ELR (cell line): ENCODE measurements at places on chromosomes 12 and 14.

DNA sequence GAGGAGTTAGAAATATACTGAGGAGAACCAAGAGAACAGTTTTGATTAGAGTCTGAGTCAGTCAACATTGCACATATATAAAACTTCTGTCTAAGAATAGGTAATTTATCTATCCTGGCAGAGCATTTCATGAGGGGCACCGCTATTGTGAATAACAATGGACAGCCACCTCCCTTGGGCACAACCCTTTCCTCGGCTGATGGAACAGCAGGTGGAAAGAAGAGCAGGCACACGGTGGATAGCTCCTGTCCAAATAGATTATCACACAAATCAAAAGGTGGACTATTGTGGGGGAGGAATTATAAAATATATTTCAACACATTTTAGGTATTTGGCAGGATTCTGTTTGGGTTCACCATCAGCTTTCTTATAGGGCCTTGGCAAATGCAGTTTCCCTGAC, 84.0 kb upstream of the PTPRB start:
- DNase-seq = no peak

- DNase-seq = no peak
Measured at GRCh38 chr12:97500537-97500936, 37.9 kb downstream of the RMST start.

DNA sequence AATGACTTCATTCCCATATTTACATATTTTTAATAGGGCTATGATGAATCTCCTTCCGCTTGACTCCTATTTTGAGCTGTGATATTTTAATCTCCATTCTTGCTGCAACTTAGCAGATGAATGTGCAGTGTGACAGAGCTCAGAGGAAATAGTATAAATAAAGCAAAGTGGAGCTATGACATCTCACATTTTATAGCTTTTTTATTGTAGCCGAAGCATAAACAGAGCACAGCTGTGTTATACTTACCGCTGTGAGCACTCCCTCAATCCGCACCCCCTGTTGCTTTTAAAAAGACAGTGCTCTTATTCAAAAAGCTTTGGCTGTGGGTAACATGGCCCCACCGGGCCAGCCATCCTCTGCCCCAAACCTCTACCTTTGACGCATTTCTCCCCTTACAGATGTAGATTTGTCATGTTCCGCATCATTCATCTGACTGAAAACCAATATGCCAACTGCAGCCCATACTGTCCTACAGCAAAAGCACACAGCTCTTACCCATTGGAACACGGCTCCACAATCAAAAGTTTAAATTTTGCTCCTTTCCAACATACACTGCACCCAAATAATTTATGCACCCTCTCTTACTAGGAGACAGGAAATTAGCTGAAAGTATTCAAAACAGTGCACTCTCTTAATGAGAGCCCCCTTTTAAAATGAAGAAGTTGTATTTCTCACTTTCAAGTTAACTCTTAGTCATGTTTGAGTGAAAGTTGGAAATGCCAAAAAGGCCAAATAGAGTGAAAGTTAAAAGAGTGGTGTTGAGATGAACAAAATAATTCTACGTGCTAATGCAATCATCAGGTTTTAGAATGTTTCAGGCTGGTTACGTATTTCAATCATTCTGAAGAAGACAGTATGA, 429.3 kb upstream of the SOX5 start:
- peak; percentile 73 for DNase-seq

DNA sequence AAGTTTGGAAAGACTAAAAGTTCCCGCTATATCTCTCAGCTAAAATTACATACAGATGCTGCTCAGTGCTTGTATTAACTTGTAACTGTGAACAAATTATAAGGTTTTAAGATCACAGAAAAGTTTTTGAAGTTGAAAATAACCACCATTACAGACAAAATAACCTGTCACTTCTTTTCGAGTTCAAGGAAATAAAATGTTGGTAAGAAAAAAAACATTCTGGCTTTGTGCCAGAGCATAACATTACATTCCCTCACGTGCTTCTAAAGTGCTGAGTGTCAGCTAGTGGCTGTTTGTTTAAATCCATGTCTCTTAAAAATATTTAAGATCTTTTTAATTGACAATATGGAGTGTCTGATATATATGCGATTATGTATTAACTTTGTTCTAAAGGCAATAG, 27.2 kb upstream of the ADAMTS20 start:
- DNase-seq = peak; percentile 5

DNA sequence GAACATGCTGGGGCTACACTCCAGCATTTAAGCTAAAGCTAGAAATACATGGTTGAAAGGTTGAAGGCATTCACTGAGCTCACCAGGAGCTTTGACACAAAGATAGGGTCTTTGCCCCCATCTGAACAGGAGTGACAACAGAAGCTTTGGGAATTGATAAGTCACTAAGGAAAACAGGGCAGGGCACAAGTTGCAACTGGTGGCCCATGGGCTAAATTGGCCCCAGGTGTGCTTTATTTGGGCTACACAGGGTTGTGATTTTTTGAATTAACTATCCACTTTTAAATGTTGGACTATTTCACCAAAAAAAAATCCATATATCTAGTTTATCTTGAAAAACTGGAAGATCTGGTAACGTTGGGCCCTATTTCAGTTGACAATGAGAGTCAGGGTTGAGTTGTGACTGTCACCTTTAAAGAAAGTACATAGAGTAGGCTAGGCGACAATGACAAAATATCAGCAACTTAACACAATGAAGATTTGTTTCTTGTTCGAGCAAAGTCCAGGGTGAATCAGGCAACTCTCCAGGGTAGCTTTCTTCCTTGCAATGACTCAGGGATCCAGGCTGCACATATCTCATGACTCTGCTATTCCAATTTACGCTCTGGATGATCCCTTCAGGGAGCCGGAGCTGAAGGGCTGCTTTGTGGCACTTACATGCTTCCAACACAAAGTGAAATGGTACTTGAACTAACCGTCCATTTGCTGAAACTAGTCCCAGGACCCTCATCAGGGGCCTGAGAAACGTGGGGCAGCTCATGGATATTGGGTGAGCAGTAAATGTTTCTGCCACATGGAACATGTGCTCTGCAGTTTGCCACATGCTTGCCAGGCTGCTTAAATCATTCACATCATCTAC, 13.3 kb upstream of the EIF4B start:
- DNase-seq = peak; percentile 81

DNA sequence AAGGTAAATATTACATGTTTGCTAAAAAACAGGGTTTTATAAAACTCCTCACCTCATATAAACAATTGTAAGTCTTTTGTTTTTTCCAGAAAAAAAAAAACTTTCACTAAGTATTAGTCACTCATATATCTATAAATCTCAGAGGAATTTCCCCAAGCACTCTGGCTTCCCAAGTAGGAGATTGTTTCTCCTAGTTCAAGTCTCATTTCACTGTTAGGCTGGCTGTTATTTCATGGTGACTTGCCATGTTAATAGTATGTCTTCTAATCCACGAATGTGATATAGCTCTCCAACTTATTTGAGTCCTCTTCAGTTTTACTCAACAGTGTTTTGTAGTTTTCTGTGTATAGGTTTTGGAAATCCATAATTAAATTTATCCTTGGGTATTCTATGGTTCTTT, 61.6 kb downstream of the CAPZA3 start:
- peak; percentile 59 for DNase-seq

- DNase-seq = no peak
Measured at GRCh38 chr14:89093083-89093730, 268.8 kb downstream of the TTC8 start.

GRCh38 chr12:49403971-49404450, 36.7 kb downstream of the SPATS2 start:
- DNase-seq = no peak

- DNase-seq = peak; percentile 70
Measured at GRCh38 chr12:80269803-80270552, 170.6 kb downstream of the OTOGL start.

DNA sequence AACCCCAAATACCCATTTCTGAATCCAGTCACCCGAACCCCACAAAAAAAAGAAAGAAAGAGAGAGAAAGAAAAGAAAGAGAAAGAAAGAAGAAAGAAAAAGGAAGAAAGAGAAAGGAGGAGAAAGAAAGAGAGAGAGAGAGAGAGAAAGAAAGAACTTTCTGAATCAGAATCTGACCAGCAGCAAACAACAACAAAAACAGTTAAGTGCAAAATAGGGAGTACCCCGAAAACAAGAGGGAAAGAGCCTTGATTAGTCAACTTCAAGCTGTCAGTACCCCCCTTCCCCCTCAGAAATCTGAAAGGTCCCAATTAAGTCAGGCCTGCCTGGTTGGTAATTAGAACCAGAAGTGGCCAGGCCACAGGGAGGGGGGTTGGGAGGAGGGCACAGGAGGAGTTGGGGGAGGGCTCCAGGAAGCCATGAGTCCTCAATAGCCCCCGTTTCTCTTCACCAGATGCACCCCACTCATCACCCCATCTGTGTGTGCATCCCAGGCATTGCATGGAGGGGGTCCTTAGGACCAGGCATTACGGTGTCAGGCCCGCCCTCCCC, 9.8 kb downstream of the RARG start:
- no peak for DNase-seq

GRCh38 chr14:73365727-73366126, 92.6 kb downstream of the NUMB start:
- no peak for DNase-seq

GRCh38 chr14:21543521-21543960, 17.4 kb upstream of the SALL2 start:
- no peak for DNase-seq

DNA sequence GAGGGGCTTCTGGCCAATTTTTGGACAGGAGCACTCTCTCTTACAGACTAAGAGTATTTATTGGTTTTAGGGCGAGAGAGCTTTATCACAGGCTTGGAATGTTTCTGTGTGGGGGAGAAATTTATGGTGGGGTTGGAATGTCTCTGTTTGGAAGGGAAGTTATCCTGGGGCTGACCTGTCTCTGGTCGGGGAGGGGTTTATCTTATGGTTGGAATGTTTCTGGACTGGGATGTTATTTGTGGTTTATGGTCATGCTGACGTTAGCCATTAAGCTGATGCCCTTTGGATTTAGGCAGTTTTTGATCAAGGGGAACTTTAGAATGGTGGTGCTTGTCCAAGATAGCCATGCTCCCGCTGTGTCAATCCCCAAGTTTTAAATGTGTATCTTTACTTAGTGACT, 614.8 kb downstream of the DIO2 start:
- peak; percentile 83 for DNase-seq

DNA sequence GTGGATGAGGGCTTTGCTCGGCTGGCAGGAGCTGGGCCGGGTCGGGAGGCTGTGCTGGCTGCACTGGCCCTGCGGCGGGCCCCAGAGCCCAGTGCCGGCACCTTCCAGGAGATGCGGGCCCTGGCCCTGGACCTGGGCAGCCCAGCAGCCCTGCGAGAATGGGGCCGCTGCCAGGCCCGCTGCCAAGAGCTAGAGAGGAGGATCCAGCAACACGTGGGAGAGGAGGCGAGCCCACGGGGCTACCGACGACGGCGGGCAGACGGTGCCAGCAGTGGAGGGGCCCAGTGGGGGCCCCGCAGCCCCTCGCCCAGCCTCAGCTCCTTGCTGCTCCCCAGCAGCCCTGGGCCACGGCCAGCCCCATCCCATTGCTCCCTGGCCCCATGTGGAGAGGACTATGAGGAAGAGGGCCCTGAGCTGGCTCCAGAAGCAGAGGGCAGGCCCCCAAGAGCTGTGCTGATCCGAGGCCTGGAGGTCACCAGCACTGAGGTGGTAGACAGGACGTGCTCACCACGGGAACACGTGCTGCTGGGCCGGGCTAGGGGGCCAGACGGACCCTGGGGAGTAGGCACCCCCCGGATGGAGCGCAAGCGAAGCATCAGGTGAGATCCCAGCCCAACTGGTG, 11.5 kb downstream of the ARHGEF40 start:
- no peak for DNase-seq

- DNase-seq = peak; percentile 47
Measured at GRCh38 chr14:61196792-61197191, 84.3 kb downstream of the TMEM30B start.

- no peak for DNase-seq
Measured at GRCh38 chr12:89880690-89881350, 172.2 kb upstream of the ATP2B1 start.

DNA sequence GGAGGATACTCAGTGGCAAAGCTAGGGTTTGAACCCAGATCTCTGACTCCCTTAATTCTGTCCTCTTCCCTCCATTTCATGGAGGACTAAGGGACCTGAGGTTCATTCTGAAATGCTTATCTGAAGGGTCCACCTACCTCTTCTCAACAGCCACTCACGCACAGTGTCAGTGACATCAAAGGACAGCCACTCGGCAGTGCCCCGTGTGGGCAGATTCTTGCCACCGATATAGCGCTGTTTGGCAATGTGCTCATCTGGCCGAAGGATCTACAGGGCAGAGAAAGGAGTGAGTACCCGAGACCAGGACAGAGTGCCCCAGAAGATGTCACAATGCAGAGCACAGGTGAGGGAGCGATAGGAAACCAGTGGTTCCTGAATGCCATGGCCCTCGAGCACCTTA, 10.8 kb downstream of the TGFB3 start:
- no peak for DNase-seq

- DNase-seq = no peak
Measured at GRCh38 chr14:20435582-20436362, at the start of gene KLHL33. TSS of gene KLHL33 (minus strand) at chr14:20436166. CDS start at chr14:20435811, 355 bp downstream.

DNA sequence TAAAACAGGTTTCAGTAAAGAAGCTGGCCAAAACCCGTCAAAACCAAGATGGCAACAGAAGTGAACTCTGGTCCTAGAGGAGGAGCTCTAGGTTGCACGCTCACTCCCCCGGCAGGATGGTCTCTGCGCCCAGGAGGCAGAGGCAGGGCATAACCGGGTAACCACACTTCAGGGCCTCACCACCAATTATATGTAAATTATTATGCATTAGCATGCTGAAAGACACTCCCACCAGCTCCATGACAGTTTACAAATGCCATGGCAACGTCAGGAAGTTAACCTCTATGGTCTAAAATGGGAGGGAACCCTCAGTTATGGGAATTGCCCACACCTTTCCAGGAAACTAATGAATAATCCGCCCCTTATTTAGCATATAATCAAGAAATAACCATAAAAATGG, 20.1 kb upstream of the SLC6A12 start:
- no peak for DNase-seq

DNA sequence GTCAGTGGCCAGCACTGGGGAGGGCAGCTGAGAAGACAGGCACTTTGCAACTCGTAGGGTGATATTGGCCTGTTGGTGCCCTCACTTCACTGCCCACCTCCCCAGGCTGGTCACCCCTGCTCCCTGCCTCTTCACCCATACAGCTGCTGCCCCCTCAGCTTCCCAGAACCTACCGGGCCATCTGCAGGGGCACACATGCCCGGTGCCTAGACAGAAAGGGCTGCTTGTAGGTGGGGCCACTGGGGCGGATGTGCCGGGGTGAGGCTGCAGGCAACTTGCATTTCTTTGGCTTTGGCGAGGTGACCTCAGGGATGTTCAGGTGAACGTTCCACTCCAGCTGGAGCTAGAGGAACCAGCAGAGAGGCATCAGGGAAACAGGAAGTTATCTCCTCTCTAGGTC, 17.2 kb downstream of the FAM186B start:
- no peak for DNase-seq

GRCh38 chr12:9064815-9065606, 50.7 kb downstream of the A2M start:
- peak; percentile 10 for DNase-seq

- no peak for DNase-seq
Measured at GRCh38 chr12:132525833-132526455, 36.0 kb downstream of the FBRSL1 start.

GRCh38 chr14:89406941-89407340, 10.1 kb downstream of the FOXN3 start:
- DNase-seq = no peak

- DNase-seq = no peak
Measured at GRCh38 chr14:33704481-33704880, 246.4 kb downstream of the EGLN3 start.

GRCh38 chr12:7042842-7043241, 17.7 kb upstream of the C1S start:
- peak; percentile 65 for DNase-seq

GRCh38 chr14:80587096-80587724, 354.3 kb downstream of the CEP128 start:
- peak; percentile 67 for DNase-seq

GRCh38 chr14:24102357-24103048, 8.4 kb downstream of the PCK2 start:
- DNase-seq = no peak
